Ascending aorta (tissue), 2 donors: ENCODE measurements at places on chromosomes 2 and 18.

DNA sequence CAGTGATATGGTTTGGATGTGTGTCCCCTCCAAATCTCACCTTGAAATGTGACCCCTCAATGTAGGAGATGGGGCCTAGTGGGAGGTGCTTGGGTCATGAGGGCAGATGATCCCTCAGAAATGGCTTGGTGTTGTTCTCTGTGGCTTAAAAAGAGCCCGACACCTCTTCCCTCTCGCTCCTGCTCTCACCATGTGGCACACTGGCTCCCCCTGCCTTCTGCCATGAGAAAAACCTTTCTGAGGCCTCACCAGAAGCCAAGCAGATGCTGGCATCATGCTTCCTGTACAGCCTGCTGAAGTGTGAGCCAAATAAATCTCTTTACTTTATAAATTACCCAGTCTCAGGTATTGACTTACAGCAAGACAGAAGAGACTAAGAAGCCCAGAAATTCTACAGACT is 357.1 kb downstream of the NRXN1 start:
- no peak for DNase-seq

- DNase-seq = no peak
Observed at GRCh38 chr2:216690853-216691741, 4.3 kb downstream of the IGFBP5 start.

DNA sequence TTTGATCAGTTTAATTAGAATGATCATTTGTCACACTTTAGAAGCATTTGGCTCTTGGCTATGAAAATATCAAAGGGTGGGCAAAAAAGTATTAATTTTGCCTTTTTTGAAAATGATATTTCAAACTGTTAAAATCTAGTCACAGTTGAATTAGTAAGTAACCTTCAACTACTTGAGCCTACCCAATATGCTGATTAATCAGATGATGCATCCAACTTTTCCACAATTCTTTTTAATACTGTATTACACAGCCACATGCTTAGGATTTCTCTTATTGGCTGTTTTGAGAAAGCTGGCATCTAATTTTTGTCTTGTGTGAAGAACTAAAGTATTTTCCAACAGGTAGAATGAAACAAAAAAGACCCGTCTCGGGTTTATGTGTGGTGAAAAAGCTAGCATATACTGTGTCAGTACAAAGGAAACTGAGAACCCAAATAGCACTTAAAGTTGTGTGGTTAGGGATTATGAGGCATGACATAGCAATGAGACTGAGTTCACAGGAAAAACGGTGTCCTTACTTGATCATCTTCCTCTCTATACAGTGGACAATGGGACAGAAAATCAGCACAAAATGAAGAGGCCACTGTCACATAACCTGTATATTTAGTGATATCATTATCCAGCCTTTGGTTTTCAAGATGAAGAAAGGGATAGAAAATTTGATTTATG is 11.7 kb downstream of the OSBPL6 start:
- no peak for DNase-seq

DNA sequence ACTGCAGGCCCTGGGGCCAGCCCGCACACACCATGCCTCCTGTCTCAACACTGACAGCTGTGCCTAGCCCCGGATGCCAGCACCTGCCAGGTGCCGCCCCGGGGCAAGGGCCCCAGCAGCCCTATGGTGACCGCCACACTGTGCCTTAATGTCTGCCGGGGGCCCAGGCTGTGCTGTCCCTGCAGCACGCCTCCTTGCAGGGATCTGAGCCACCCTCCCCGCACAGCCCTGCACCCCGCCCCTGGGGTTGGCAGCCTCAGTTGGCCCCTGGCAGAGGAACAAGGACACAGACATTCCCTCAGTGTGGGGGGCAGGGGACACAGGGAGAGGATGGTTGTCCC is 8.5 kb upstream of the CAPN10 start:
- DNase-seq = no peak

DNA sequence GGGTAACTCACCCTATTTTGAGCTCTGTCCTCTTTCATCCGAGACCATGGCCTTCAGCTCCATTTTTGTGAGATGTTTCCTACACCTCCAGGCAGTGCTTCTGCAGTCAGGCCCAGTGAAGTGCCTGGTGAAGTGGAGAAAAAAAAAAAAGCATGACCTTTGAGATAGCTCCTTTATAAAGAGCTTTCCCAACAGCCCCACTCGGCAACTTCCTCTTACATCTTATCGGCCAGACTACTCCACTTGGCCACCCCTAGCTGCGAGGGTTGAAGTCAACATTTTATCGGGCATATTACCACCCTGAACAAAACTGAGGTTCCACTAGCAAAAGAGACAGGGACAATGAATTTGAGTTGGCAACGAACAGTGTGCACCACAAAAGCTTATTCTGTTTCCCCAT is 124.8 kb upstream of the RNF152 start:
- DNase-seq = no peak

- no peak for DNase-seq
Observed at GRCh38 chr2:5691221-5691984, 781 bp upstream of the SOX11 start.

DNA sequence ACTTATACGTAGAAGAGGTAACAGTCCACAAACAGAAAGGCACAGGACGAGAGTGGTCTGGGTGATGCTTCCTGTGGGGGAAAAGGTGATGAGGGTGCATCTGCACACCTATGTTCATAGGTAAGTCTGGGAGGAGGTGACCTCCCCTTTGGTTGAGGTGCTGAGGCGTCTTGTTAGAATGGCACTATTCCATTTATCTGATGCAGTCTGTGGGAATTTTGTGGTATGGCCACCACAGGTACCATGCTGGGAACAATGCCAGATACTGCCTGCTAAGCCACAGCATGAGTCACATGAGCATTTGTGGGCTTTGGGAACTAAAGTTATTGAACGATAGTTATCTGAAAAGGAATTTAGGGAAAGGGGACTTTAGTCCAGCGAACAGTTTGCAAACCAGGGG is 27.9 kb downstream of the IL37 start:
- DNase-seq = no peak

DNA sequence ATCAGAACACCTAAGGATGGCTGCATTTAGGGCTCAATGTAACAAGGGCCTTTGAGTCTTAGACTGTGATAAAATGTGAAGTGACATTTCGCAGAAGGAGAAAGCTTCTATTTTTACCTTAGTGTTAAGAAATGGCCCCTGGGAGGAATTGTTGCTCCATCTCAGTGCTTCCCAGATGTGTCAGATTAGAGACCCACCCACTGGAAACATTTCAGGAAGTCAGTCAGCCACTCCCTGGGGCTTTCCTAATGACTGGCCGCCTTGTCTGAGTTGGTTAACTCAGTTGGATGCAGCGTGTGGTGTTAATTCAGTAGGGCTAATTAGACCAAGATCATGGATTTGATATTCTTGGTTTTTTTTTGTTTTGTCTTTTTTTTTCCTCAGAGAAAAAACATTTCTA is 355.9 kb downstream of the PIK3C3 start:
- peak; percentile 68 for DNase-seq

- DNase-seq = no peak
Observed at GRCh38 chr18:51911584-51911983, 428.4 kb upstream of the DCC start.

DNA sequence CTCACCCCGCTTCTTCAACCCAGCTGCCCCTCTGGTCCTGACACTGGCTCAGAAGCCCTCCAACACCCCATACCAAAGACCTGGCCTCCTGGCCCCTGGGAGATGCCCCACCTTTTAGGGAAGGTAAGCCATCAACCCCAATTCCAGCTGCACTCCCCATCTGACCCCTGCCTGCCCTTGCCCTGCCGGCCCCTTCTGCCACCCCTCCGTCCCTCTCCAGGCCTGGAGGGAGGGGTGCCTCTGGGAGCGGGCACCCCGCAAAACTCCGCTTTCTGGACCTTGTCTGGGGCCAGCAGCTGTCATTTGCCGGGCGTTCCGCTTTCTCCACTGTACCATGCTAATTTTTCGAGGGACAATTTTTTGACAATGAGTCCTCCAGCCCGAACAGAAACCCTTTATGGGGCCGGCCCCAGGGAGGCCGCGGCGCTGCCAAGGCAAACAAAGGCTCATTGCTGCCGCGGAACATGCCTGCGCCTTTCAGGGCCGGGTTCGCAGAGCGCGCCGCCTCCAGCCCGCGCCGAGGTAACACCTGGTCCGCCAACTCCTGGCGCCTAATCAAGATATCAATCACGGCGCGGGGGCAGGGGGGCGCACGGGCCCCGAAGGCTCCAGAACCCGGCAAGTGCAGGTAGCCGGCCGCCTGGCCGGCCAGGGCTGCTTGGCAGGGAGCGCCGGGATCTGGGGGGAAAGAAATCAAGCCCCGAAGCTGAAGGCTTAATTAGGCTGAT is 96.0 kb downstream of the INHBB start:
- DNase-seq = peak; percentile 78

- DNase-seq = no peak
Observed at GRCh38 chr2:204796581-204796980, 251.3 kb downstream of the PARD3B start.

- no peak for DNase-seq
Observed at GRCh38 chr2:45010702-45011012, 1.4 kb upstream of the SIX2 start.

- no peak for DNase-seq
Observed at GRCh38 chr18:24209558-24209957, 70.7 kb downstream of the CABYR start.

- no peak for DNase-seq
Observed at GRCh38 chr2:98985905-98986666, 50.1 kb upstream of the CRACDL start.

GRCh38 chr2:85720533-85720932 is 26.4 kb downstream of the GNLY start:
- no peak for DNase-seq

GRCh38 chr2:181776336-181776735 is 96.0 kb upstream of the NEUROD1 start:
- DNase-seq = no peak

- DNase-seq = no peak
Observed at GRCh38 chr2:109435066-109435690, 178.6 kb downstream of the SEPTIN10 start.

- DNase-seq = peak; percentile 75
Observed at GRCh38 chr2:223601932-223602666, at the start of gene SCG2. Gene SCG2, minus strand, starts transcription at chr2:223602361. Its CDS starts 3,079 bp downstream, at chr2:223599282.

GRCh38 chr2:150484461-150485021 is 2.9 kb downstream of the RND3 start:
- no peak for DNase-seq

- no peak for DNase-seq
Observed at GRCh38 chr2:15890936-15891905, 49.1 kb upstream of the MYCN start.

DNA sequence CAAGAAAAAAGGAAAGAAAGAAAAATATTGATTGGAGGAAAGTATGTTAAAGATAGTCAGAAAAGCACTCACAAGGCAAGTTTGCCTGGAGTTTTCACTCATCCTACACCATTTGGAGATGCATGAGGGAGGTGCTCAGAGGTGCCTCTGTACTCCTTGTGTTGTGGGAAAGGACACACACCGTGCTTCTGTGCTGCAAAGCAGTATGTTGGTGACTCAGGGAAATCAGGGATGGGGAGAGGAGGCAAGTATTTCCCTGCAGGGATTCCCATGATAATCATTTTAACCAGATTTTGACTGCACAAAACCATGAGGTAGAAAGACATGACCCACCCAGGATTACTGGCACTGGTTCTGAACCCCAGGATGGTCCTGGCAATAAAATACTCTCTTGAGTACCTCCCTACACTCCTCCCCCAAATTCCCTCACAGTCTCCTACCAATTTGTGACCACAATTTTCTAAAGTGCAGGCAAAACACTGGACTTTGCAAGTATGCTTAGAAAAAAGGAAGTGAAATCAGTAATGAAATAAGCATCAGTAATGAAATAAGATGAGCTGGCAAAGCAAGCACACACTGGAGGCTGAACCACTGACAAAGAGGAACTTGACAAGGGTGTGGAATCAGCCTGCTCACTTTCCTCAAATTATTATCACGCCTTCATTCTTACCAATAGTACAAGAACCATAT is 155.5 kb upstream of the ACVR2A start:
- no peak for DNase-seq

GRCh38 chr18:62061821-62062478 is 124.9 kb downstream of the PIGN start:
- no peak for DNase-seq

- no peak for DNase-seq
Observed at GRCh38 chr2:104563398-104563996, 290.4 kb upstream of the POU3F3 start.

GRCh38 chr2:97870396-97870843 is 125.3 kb downstream of the TMEM131 start:
- no peak for DNase-seq

DNA sequence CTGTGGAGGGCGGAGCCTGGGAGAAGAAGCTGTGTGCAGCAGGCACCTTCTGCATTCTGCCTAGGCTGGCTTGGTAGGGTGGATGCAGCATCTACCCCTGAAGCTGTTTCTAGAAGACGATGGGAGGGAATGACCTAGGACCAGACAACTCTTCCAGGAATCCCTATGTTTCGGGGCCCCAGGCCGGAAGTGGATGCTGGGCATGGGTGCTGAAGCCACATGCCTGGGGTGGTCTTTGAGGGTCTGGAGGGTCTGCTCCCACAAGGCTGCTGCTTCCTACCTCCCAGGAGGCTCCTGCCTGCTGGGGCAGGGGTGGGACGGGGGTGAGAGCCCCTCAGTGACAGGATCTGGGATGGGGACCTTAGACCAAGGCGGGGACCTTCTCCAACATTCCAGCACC is 61.0 kb downstream of the CIB4 start:
- no peak for DNase-seq
